ENCODE measurements at places on chromosomes 4 and X. TPM values are rescaled to one million over a fixed set of nuclear protein-coding genes. Genes with fewer than 3 reads are reported as not detected.

The SYP gene
- 11.4 TPM for total RNA-seq

The CXCL5 gene
- 0.58 TPM for total RNA-seq

The F9 gene
- not detected for total RNA-seq

The CFAP99 gene
- not detected for total RNA-seq

The ZDHHC15 gene
- 2.3 TPM for total RNA-seq

The GRIA2 gene
- 2.3 TPM for total RNA-seq

The CT45A1 gene
- not detected for total RNA-seq

The HTATSF1 gene
- 60.4 TPM for total RNA-seq

The STEEP1 gene
- total RNA-seq: 18.3 TPM

- H3K4me3 ChIP-seq: no peak overlapping the region
- H3K27ac ChIP-seq: peak overlapping the region; percentile 56
- peaks cover 26% of the 10 kb centered on the region for H3K36me3 ChIP-seq
- H3K4me1 ChIP-seq: peaks cover 12% of the 10 kb centered on the region
- no peak for DNase-seq
Measured at GRCh38 chr4:78379040-78379439, 172.5 kb upstream of the ANXA3 start.

GRCh38 chrX:15158350-15158735, 111.5 kb downstream of the ASB9 start:
- H3K36me3 ChIP-seq: no peaks in the 10 kb centered on the region
- H3K27me3 ChIP-seq: no peaks in the 10 kb centered on the region
- H3K4me3 ChIP-seq: no peak overlapping the region
- no peak overlapping the region for H3K27ac ChIP-seq

- H3K4me1 ChIP-seq: peaks cover 3% of the 10 kb centered on the region
- no peak overlapping the region for H3K27ac ChIP-seq
- H3K36me3 ChIP-seq: no peaks in the 10 kb centered on the region
- no peak for DNase-seq
Measured at GRCh38 chrX:13647709-13648212, 5.2 kb upstream of the TCEANC start.

DNA sequence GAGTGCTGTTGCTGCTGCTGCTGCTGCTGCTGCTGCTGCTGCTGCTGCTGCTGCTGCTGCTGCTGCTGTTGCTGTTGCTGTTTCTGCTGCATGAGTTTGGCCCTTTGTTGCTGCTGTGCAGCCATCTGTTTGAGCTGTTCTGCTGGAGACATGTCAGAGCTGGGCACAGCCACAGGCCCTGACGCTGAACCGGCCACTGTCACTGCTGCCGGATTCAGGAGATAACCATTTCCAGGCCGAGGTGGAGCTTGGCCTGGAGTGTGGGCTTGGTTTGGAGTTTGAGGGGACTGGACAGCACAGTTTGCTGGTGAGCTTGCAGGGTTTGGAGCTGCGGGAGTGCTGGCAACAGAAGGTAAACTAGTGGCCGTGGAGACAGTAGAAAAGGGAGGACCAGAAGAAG, 224.3 kb downstream of the MGST2 start:
- no peak overlapping the region for H3K27ac ChIP-seq
- peaks cover 14% of the 10 kb centered on the region for H3K4me1 ChIP-seq
- no peak overlapping the region for H3K4me3 ChIP-seq
- no peak for DNase-seq
- H3K27me3 ChIP-seq: no peaks in the 10 kb centered on the region

DNA sequence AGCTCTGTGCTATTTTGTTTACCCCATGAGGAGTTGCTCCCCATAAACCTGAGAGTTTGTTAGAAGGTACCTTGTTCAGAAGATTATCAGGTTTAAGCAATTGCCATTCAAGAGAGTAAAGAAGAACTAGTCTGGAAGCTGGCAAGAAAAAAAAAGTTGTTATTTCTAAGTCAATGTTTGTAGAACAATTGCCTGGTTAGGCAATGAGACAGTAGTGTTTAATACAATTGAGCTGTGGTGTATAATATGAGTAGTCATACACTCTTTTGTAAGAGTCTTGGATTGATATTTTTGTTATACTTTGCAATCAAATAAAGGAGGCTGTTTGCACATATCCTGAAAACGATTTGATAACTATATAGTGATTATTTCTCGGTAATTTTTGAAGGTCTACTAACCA, 44.7 kb downstream of the GALNT7 start:
- H3K27ac ChIP-seq: no peak overlapping the region
- no peak overlapping the region for H3K4me3 ChIP-seq
- peaks cover 7% of the 10 kb centered on the region for H3K36me3 ChIP-seq
- no peak for DNase-seq
- H3K27me3 ChIP-seq: no peaks in the 10 kb centered on the region
- peaks cover 32% of the 10 kb centered on the region for H3K4me1 ChIP-seq

DNA sequence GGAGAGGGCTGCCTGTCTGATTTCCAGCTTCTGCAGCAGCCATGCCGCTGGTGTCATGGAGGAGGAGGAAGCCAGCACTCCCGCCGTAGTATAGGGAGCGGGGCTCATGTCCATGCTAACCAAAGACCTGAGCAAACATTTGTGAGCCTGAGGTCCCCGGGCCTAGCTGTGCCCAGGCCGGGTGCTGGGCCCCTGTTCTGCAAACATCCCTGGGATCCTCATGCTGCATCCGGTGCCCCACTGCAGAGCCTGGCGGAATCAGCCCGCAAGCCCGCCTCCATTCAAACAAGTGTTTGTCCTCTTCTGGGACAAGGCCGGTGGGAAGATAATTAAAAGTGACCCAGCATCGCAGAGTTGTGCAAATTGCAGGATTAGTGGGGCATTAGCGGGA, 106.3 kb downstream of the SORCS2 start:
- H3K27me3 ChIP-seq: peaks cover 40% of the 10 kb centered on the region
- no peaks in the 10 kb centered on the region for H3K36me3 ChIP-seq
- no peak for DNase-seq

GRCh38 chr4:25569716-25570115, 85.9 kb upstream of the SLC34A2 start:
- no peaks in the 10 kb centered on the region for H3K36me3 ChIP-seq
- H3K27me3 ChIP-seq: no peaks in the 10 kb centered on the region
- DNase-seq: no peak
- no peak overlapping the region for H3K4me3 ChIP-seq
- H3K27ac ChIP-seq: no peak overlapping the region
- peaks cover 13% of the 10 kb centered on the region for H3K4me1 ChIP-seq

GRCh38 chrX:110448459-110448858, 89.8 kb downstream of the RTL9 start:
- H3K4me3 ChIP-seq: no peak overlapping the region
- H3K27ac ChIP-seq: no peak overlapping the region
- no peak for DNase-seq
- H3K27me3 ChIP-seq: peaks cover 9% of the 10 kb centered on the region

DNA sequence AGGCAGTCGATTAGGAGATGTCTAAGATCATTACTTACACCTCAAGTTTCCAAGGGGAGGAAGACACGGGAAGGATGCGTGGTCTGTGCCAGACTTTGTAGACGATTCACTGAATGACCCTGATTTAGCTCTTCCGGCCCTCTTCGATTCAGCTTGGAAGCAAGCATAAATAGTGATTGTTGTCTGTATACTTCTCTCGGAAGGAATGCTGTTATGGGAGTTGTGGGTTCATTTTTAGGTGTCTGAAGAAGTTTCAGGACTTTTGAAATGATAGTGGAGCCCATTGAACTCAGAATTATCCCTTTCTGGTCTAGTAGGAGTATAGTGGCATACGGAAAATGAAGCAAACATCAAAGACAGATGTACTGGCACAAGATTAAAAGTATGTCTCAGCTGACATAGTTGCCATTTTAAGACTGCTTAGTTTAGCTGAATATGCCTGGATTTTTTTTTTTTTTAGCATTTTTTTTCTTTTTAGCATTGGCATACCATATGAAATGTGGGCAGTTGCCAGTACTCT, 1.0 kb upstream of the ANKRD17 start:
- peaks cover 5% of the 10 kb centered on the region for H3K36me3 ChIP-seq
- no peaks in the 10 kb centered on the region for H3K27me3 ChIP-seq
- no peak for DNase-seq
- H3K4me1 ChIP-seq: peaks cover 27% of the 10 kb centered on the region
- H3K27ac ChIP-seq: peak overlapping the region; percentile 100
- peak overlapping the region; percentile 99 for H3K4me3 ChIP-seq

DNA sequence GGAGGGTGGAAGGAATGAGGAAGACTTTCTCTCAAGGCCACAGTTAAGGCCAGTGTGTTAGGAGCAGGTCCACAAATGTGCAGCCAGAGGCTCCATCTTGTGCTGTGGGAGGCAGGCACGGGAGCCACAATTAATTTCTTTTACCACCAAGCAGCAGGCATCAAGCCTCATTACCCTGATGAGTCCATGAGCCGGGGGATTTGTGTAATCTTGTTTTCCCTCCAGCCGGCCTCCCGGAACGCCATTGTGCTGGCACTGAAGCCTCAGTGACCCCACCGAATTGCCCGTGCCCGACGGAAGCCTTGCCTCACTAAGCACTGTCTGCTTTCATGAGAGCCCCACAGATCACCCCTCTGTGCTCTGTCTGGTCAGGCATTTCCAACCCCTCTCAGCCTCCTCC, 154.7 kb upstream of the STX18 start:
- H3K27me3 ChIP-seq: no peaks in the 10 kb centered on the region
- no peaks in the 10 kb centered on the region for H3K4me1 ChIP-seq
- no peak overlapping the region for H3K4me3 ChIP-seq
- H3K36me3 ChIP-seq: no peaks in the 10 kb centered on the region
- no peak overlapping the region for H3K27ac ChIP-seq
- DNase-seq: no peak

- H3K36me3 ChIP-seq: no peaks in the 10 kb centered on the region
- no peak for DNase-seq
- H3K4me1 ChIP-seq: peaks cover 10% of the 10 kb centered on the region
- H3K27ac ChIP-seq: peak overlapping the region; percentile 85
- H3K27me3 ChIP-seq: peaks cover 98% of the 10 kb centered on the region
Measured at GRCh38 chr4:173522951-173523395, 7.1 kb downstream of the HAND2 start.

DNA sequence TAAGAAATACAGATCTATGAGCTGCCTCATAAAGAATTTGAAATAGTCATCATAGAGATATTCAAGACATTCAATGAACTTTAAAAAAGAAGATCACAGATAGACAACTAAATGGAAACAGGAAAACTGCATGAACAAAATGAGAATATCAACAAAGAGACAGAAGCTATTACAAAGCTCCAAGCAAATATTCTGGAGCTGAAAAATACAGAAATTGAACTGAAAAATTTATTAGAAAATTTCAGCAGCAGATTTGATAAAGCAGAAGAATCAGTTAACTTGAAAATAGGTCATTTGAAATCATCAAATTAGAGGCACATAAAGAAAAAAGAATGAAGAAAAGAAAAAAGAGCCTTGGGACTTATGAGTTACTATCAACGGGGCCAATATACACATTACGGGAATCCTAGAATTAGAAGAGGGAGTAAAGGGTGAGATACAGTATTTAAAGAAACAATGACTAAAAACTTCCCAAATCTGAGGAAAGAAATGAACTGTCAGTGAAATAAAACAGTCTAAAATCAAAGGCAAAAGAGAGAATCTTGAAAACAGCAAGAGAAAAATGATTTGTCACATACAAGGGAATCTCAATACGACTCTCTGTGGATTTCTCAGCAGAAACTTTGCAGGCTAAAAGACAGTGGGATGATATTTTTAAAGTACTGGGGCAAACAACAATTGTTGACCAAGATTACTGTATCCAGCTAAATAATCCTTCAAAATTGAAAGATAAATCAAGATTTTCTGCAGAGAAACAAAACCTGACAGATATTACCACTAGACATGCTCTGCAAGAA, 641.6 kb downstream of the ANKRD50 start:
- no peaks in the 10 kb centered on the region for H3K4me1 ChIP-seq
- no peak overlapping the region for H3K4me3 ChIP-seq
- DNase-seq: no peak
- no peaks in the 10 kb centered on the region for H3K27me3 ChIP-seq
- H3K36me3 ChIP-seq: peaks cover 2% of the 10 kb centered on the region
- H3K27ac ChIP-seq: no peak overlapping the region

- no peak overlapping the region for H3K27ac ChIP-seq
- DNase-seq: no peak
- peaks cover 10% of the 10 kb centered on the region for H3K36me3 ChIP-seq
- no peaks in the 10 kb centered on the region for H3K27me3 ChIP-seq
- H3K4me1 ChIP-seq: no peaks in the 10 kb centered on the region
Measured at GRCh38 chrX:63441717-63442116, 90.6 kb upstream of the SPIN4 start.

- H3K27me3 ChIP-seq: no peaks in the 10 kb centered on the region
- H3K27ac ChIP-seq: no peak overlapping the region
- no peaks in the 10 kb centered on the region for H3K4me1 ChIP-seq
- no peak for DNase-seq
- H3K36me3 ChIP-seq: no peaks in the 10 kb centered on the region
Measured at GRCh38 chr4:13665701-13666660, 38.5 kb upstream of the BOD1L1 start.

DNA sequence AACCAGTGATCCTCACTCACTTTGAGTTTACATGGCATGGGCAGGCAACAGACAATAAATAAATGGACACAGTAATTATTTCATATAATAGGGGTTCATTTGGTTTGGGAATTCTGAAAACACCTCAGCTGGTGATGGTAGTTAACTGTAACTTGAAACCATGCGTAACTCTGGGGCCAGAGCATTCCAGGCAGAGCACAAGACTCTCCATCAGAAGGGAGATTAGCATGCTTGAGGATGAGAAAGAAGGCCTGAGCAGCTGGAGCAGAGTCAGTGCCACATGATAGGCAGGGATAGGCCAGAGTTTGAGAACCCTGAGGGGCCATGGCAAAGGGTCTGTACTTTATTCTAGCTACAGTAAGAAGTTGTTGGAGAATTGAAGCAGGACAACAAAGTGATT, 56.3 kb upstream of the CXCL8 start:
- no peaks in the 10 kb centered on the region for H3K36me3 ChIP-seq
- H3K27me3 ChIP-seq: no peaks in the 10 kb centered on the region
- no peak for DNase-seq
- no peak overlapping the region for H3K27ac ChIP-seq
- H3K4me1 ChIP-seq: peaks cover 13% of the 10 kb centered on the region
- no peak overlapping the region for H3K4me3 ChIP-seq

GRCh38 chrX:20654596-20655106, 387.9 kb upstream of the RPS6KA3 start:
- H3K27me3 ChIP-seq: no peaks in the 10 kb centered on the region
- no peak for DNase-seq
- peaks cover 2% of the 10 kb centered on the region for H3K4me1 ChIP-seq
- no peak overlapping the region for H3K27ac ChIP-seq
- no peak overlapping the region for H3K4me3 ChIP-seq

- H3K27me3 ChIP-seq: no peaks in the 10 kb centered on the region
- no peaks in the 10 kb centered on the region for H3K36me3 ChIP-seq
- DNase-seq: no peak
- H3K27ac ChIP-seq: no peak overlapping the region
- peaks cover 26% of the 10 kb centered on the region for H3K4me1 ChIP-seq
Measured at GRCh38 chr4:155599596-155599995, 67.1 kb upstream of the GUCY1A1 start.

DNA sequence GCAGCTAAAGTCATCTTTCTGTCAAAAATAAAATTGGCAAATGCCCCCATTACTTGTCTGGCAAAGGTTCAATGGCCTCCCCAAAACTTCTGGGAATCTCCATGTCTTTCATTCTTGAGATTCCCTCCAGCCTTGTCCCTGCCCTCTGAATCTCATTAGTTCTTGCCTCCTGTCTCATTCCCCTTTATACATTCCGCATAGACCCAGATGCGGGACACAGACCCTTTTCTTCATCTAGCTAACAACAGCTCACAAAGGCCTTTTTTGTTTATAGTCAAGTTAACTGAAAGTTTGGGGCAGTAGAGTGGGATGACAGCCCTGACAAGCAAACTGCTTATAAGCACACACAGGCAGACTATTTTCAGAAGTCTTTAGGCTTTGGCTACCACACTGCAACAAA, 306.1 kb upstream of the FAM241A start:
- no peaks in the 10 kb centered on the region for H3K36me3 ChIP-seq
- no peak for DNase-seq
- H3K27me3 ChIP-seq: no peaks in the 10 kb centered on the region
- no peak overlapping the region for H3K27ac ChIP-seq
- no peaks in the 10 kb centered on the region for H3K4me1 ChIP-seq
